ENCODE measurements at places on chromosomes 13 and 19.

GRCh38 chr19:33139165-33139564 lies 7.3 kb downstream of the WDR88 start:
- DNase-seq, result no peak

GRCh38 chr19:45160870-45161737 lies at the start of gene NKPD1:
TSS of gene NKPD1 (minus strand) at chr19:45160982. CDS start at chr19:45160150, 832 bp downstream.
- no peak for DNase-seq

- no peak for DNase-seq
Measured at GRCh38 chr13:68727798-68728197, 1379.8 kb upstream of the ATXN8OS start.

- peak; percentile 63 for DNase-seq
Measured at GRCh38 chr19:16566161-16566560, 6.1 kb downstream of the SLC35E1 start.

GRCh38 chr19:51119101-51119500 lies 5.6 kb upstream of the SIGLEC9 start:
- DNase-seq, result no peak
